Activated CD4-positive, alpha-beta memory T cell treated with anti-CD3 and anti-CD28 coated beads, Interleukin-2, amount 10 ng/mL, durations not matched to agents 7 days and 5 days (primary cell): ENCODE measurements at places on chromosomes 1 and 21. TPM values are rescaled to one million over a fixed set of nuclear protein-coding genes. Genes with fewer than 3 reads are reported as not detected.

SIM2 gene
- total RNA-seq = 0.55 TPM

BCAN gene
- total RNA-seq = not detected

LCE2B gene
- not detected for total RNA-seq

BTBD8 gene
- 3.7 TPM for total RNA-seq

SPRR2A gene
- not detected for total RNA-seq

TBX19 gene
- total RNA-seq = 2.4 TPM
